Spleen (tissue), 13 donors: ENCODE measurements at places on chromosomes 5 and 9. TPM values are rescaled to one million over a fixed set of nuclear protein-coding genes. Genes with fewer than 3 reads are reported as not detected.

Gene FBP2
- not detected for total RNA-seq

Gene CARD9
- 25.5 TPM for total RNA-seq

Gene GBA2
- 72.4 TPM for total RNA-seq

DNA sequence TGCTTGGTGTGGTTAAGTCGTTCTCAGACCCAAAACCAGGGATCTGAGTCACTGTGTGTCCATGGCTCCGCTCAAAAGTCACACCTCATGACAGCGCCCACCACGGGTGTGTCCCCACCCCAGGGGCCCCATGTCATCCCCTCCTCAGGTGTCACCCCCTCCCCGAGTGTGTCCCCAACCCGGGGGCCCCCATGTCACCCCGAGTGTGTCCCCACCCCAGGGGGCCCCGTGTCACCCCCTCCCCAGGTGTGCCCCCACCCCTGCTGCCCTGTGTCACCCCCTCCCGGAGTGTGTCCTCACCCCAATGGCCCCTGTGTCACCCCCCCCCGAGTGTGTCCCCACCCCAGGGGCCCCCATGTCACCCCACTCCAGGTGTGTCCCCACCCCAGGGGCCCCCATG lies 5.1 kb downstream of the LRRC14B start:
- H3K4me3 ChIP-seq, result no peak overlapping the region
- peaks cover 10% of the 10 kb centered on the region for H3K4me1 ChIP-seq
- no peak overlapping the region for H3K27ac ChIP-seq
- peaks cover 4% of the 10 kb centered on the region for H3K27me3 ChIP-seq

DNA sequence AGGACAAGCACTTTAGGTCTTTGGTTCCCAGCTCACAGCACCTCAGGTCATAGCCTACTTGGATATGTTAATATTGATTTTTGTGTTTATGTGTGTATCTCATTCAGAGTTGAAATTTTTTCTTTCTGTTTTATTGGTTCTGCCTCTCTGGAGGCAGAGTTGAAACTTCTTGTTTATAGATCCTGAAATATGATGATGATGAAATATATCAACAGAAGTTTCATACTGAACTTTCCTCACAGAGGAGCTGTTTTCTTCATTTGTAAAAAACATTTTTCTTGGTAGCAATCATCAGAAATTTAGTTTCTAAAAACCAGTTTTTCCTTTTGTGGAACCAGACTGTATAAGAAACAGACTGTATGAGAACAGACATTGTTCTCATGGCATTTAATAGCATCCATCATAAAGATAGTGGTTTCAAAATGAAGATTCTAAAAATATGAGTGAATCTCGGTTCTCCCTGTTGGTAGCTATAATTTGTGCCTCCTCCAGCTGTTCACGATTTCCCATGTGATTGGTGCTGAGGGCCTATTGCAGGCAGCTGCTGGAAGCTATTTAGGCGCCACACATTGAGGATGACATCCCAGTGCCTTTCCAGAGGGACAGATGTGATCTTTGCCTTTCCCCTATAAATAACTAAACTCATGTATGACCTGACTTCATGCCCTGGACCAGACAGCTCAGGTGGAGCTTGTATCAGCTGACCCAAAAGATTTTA lies 39.5 kb upstream of the CFAP157 start:
- peaks cover 6% of the 10 kb centered on the region for H3K36me3 ChIP-seq
- no peak overlapping the region for H3K27ac ChIP-seq
- H3K27me3 ChIP-seq, result no peaks in the 10 kb centered on the region

- no peaks in the 10 kb centered on the region for H3K4me1 ChIP-seq
- H3K4me3 ChIP-seq, result no peak overlapping the region
- H3K36me3 ChIP-seq, result no peaks in the 10 kb centered on the region
- H3K27ac ChIP-seq, result no peak overlapping the region
- H3K27me3 ChIP-seq, result no peaks in the 10 kb centered on the region
Observed at GRCh38 chr9:110638381-110638954, 30.1 kb upstream of the MUSK start.

- H3K27me3 ChIP-seq, result no peaks in the 10 kb centered on the region
- H3K27ac ChIP-seq, result no peak overlapping the region
- peaks cover 41% of the 10 kb centered on the region for H3K4me1 ChIP-seq
- H3K4me3 ChIP-seq, result no peak overlapping the region
Observed at GRCh38 chr9:127805620-127806019, 2.9 kb downstream of the FPGS start.
